ENCODE measurements at places on chromosomes 6 and 20.
A peak's percentile ranks its signal among the peaks of the same experiment; 100 is the strongest.

DNA sequence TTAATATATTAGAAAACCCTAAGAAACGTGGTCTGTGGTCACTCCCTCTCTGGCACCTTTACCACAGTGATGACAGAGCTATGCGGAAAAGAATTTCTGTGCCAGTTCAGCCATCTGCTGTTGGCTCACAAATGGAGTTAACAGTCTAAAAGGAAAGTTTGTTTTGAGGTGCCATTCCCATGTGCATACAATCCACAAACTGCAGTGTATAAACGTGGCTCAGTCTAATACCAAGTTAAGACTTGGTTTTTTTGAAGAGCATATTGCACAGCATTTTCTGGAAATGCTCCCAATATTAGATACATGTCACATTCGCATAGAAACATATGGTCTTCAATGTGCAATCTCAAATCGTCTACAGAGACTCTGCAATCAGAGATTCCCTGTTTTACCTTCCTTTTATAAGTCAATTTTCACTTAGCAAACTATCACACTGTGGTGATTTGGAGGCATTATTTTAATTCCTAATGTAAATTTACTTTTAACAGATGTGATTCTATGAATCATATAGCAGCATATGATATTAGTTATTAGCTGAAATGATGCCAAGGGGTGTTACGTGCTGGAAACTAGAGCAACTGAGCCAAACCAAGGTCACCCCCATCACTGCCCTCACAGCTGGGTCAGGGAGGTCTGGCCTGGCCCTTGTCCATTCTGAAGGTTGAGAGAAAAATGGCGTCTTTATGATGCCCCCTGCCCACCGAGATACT lies 383.5 kb downstream of the PRKN start:
- DNase-seq = no peak

- DNase-seq = no peak
These were observed 2.2 kb downstream of the AHCY start for GRCh38 chr20:34300809-34301586.

- DNase-seq = peak; percentile 34
These were observed 164.8 kb downstream of the BACH2 start for GRCh38 chr6:90131614-90132423.

DNA sequence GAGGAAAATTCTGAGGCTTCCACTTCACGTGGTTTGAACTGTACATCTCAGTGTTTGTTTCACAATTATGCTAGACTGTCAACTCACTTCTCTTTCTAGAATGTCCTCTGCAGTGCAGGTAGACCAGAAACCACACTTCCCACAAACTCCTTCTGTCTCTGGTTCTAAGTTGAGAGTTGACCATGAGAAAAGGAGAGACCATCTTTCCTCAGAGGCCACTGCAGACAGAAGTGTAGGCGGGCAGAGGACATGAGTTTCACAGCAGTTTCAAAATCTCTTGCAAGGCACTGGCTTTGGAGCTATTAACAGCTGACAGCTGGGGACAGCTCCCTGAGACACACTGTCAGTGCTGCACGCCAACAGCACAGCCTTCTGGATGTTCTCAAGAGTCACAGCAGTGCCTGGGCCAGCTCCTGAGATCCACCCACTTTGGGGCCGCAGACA lies 55.4 kb upstream of the MOXD1 start:
- DNase-seq = peak; percentile 71

DNA sequence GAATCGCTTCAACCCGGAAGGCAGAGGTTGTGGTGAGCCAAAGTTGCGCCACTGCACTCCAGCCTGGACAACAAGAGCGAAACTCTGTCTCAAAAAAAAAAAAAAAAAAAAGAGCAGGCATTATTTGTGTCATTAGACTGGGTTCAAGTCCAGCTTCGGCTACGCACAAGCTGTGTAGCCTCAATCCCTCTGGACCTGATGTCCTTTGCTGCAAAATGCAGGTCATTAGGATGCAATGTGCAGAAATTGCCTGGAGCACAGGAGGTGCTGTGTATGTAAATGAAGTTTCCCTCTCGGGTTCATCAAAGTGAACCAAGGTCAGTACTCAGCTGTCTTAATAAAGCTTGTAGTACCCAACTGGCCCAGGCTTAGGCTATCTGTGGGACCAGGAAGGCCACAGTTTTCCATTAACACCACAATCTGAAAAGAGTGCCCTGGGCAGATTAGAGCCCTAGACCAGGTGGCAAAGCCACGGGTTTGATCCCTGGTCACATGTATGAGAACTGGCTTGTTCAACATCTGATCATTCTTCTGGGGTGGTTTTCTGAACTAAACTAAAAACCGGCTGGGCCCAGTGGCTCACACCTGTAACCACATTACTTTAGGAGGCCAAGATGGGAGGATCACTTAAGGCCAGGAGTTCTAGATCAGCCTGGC lies 155.3 kb downstream of the ZMYND8 start:
- DNase-seq = no peak

DNA sequence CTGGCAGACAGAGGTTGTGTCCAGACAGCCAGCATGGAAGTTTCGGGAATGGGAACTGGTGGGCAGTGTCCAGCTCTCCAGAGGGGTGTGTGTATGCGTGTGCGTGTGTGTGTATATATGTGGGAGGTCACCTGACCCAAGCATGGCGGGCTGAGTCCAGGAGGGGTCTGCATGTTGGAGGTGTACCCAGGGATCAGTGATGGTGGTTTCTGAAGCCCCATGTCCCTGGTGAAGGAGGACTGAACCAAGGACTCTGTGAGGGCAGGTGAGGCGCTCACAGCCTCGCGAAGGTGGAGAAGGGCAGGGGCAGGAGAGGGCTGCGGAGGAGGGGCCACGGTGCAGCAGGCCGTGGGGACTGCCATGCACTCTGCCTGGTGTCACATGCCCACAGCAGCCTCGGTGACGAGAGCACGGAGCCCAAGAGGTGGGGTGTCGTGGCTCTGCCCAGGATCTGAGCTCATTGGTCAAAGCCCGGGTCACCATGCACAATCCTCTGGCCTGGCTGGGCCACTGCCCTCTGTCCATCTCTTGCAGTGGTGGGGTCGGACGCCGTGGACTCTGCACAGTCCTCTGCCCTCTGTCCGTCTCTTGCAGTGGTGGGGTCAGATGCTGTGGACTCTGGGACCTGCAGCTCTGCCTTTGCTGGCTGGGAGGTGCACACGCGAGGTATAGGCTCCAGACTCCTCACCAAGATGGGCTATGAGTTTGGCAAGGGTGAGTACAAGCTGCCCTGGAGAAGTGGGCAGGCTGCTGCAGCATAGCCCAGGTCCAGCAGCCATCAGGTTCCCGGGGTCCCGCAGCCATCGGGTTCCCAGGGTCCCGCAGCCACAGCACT lies 2.1 kb upstream of the LIME1 start:
- no peak for DNase-seq
